Hematopoietic multipotent progenitor cell treated with erythropoietin and hydrocortisone succinate and interleukin-3 and kit ligand, for 15 days (in vitro differentiated cells): ENCODE measurements at places on chromosomes 3 and 15.

- no peak for DNase-seq
These were observed 3.1 kb upstream of the RPL29 start for GRCh38 chr3:51998774-51999173.

- DNase-seq: no peak
These were observed 14.7 kb upstream of the EDC3 start for GRCh38 chr15:74710319-74711094.

DNA sequence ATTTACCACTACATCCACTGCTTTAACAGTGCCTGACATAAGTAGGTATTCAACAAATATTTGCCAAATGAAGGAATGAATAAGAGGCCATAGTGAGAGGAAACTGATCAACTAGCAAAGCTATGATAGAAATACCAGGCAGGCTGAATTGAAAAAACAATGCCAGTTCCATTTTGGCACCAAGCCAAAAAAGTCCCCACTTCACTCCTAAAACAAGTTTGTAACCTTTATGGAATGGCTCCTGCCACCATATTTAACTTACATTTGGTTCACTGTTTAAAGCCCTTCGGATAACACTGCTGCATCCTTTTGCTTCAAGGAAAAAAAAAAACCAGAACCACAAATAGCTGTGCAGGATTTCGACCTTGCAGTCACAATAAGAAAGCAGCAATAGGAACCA, 166.1 kb downstream of the FRMD5 start:
- no peak for DNase-seq

DNA sequence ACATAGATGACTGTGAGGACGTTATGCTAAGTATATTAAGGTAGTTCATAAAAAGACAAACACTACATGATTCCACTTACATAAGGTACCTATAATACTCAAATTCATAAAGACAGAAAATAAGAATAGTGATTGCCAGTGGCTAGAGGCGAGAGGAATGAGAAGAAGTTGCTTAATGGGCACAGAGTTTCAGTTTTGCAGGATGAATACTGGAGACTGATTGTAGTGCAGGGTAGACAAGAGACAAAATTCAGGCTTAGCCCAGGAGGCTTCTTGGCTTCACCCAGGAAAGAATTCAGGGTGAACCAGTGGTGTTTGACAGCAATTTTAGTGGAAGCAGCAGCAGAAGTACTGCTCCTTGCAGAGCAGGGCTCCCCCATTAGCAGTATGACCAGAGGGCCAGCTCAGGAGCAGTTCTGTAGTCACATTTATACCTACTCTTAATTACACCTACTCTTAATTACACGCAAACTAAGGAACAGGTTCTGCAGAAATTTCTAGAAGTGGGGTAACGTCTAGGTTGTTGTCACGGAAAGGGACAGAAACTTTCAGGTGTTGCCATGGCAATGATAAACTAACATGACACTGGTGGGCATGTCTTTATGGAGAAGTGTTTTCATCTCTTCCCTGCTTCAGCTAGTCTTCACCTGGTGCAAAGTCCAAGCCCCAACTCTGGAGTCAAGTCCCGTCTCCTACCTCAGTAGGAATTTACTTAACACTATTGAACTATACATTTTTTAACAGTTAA, 55.2 kb downstream of the TBL1XR1 start:
- DNase-seq: no peak

- DNase-seq: no peak
These were observed 131.5 kb upstream of the PLXNA1 start for GRCh38 chr3:126851382-126851781.

DNA sequence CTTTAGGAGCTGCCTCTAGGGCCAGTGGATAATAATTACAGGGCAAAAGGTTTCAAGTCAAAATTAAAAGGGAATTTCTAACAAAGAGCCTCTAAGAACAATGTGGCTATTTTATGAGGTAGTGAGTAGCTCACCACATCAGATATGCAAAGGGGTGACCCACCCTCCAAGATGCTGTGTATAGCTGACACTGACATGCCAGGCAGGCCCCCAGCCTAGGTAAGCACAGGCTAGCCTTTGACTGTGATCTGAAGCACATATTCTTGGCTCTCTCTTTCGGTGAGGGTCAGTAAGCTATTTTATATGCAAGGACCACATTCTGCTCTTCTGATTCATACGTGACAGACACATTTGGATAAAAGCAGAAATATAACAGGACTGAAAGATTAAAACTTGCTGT, 2.8 kb upstream of the THSD4 start:
- no peak for DNase-seq

DNA sequence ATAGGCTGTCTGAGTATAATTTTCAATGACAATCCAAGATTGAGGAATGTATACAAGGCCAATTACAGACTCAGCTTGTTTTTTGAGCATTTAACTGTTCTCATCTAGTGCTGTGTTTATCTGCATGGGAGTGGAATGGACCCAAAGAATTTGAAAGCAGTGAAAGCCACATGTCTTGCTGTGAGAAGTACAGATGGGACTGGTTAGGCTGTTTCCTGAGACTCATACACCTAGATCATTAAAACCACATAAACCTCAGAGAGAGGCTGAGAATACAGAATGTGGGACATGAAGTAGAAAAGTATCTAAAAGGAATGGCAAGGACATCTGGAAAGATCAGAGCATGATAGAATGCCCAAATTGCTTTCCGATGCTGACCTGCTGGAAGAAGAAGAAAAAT, 224.6 kb downstream of the NLGN1 start:
- no peak for DNase-seq

GRCh38 chr3:52204337-52205073, 6.5 kb downstream of the ALAS1 start:
- DNase-seq: no peak

- DNase-seq: peak; percentile 5
These were observed 48.5 kb downstream of the CHCHD6 start for GRCh38 chr3:126752303-126753190.

GRCh38 chr3:52240059-52240885, 1.3 kb upstream of the TWF2 start:
- peak; percentile 85 for DNase-seq

- no peak for DNase-seq
These were observed 390.4 kb downstream of the MCTP2 start for GRCh38 chr15:94621736-94622135.

DNA sequence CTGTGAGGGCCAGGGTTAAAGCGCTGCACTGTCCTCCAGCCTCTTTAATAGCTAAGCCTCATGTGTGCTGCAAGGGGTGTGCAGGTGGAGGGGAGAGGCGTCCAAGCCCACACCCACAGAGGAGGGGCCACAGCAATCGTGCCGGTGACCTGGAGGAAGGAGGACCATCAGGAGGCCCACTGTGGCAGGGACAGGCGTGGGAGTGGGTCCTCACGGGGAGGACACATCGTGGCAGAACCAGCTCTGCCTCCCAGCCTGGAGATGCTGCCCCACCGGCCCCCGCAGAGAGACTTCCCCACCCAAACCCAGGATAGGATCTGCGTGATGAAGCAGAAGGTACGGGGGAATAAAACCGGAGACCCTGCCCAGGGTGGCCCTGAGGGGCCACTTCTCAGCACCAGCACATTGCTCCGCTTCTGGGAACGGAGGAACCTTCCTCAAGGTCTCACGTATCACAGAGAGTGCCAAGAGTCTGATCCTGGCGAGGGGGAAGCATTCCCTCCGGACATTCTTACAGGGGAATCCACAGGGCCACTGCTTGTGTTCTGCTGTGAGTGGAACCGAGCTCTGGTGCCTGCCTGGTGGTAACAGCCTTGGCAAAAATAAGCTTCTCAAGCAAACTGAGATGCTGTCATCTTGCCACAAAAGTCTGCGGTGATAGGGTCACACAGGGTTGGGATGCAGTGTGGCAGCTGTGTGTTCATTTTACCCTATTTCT, 199.8 kb downstream of the XXYLT1 start:
- no peak for DNase-seq
